ENCODE measurements at places on chromosomes 3 and 15.
A peak's percentile ranks its signal among the peaks of the same experiment; 100 is the strongest.

GRCh38 chr3:120435621-120436020, 15.2 kb downstream of the FSTL1 start:
- DNase-seq, result no peak

DNA sequence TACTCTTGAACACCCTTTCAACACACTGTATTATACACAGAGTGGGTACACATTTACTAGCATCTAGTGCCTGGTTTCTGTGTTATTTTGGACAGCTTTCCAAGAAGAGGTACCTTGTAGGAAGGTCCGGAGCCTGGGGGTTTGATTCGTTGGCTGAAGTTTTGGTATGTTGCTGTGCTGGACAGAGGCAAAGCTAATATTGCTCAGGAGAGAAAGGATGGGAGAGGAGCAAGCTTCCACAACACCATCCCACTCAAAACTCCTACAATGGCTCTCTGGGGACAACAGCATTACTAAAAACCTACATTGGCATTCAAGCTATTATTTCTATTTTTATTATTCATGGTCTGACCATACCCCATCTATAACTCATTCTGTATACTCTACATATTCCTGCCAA, 1.1 kb upstream of the LYSMD2 start:
- DNase-seq, result no peak

DNA sequence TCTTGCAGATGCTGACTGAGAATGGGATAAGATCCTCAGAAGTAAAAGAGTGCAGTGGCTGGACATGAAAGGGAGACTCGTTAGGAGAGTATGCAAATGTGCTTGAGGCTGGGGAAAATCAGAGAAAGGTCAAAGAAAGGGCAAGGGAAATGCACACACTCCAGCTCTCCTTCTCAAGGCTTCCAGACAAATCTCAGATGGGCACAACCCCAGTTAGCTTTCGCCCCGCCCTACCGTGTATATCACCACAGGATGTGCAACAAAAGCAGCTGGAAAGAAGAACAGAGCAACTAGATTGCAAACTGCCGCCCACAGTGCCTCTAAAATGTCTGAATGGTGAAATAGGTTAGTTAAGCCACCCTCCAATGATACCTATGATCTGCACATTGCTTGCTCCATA, 63.9 kb downstream of the CERS3 start:
- no peak for DNase-seq

DNA sequence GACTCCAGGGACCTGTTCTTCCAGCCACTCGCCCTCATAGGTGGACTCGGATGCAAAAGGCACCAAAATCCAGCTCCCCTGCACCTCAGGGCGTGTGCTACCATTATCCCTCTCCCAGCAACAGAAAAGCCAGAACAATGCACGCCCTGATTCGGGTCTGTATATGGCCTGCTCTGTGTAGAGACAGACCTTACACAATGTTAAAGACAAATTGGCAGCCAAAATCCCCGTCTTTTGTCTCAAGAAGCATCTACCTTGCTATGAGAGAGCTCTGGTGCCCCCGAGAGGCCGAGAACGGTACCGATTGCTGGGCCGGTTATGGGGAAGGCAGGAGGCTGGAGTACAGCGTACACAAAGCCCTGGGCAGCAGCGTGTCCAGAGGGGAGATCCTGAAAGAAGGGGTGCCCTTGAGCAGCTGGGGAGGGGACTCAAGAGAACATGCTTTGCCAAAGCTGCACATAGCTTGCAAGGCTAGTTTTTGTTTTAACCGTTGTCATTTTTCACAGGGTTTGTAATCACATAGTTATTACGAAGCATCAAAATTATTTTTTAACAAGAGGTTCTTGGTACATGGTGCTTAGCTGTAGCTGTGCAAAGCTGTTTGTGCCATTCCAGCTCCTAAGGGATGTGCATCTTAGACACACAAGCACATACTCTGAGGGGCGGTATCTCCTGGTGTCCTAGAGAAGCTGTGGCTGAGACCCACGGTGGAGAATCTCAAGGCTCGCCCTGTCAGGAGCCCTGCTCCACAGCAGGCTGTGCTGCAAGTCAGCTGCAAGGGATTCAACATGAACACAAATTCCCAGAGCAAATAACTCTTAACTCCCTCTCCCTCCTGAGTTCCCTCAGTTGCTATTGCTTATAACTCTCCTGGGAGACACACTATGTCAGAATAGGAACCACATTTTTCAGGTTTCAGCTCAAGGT, 461.5 kb upstream of the PPP2R3A start:
- no peak for DNase-seq

GRCh38 chr3:176490357-176490756, 706.9 kb downstream of the TBL1XR1 start:
- DNase-seq, result no peak

GRCh38 chr15:52193321-52193720, 2.1 kb upstream of the GNB5 start:
- DNase-seq, result no peak

DNA sequence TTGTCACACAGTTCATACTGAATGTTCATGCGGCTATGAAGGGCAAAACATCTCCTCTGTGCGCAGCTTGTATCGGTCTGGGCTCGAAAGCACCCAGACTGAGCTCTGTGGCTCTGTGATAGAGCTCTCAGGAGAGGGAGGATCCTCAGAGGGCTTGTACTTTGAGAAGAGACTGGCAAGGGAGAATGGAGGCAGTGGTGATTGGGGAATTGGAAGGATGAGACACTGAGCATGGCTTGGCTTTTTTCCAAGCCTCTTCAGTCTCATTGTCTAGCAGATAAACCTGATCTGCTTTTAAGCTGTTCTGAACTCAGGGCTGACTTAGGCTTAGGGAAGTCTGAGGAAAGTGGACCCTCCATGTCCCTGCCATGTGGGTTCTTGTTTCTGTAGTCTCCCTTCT, 43.0 kb downstream of the RAD54L2 start:
- DNase-seq, result no peak

GRCh38 chr3:56123487-56123886, 344.8 kb downstream of the ERC2 start:
- no peak for DNase-seq

- no peak for DNase-seq
Measured at GRCh38 chr3:118059096-118059495, 975.5 kb downstream of the IGSF11 start.

DNA sequence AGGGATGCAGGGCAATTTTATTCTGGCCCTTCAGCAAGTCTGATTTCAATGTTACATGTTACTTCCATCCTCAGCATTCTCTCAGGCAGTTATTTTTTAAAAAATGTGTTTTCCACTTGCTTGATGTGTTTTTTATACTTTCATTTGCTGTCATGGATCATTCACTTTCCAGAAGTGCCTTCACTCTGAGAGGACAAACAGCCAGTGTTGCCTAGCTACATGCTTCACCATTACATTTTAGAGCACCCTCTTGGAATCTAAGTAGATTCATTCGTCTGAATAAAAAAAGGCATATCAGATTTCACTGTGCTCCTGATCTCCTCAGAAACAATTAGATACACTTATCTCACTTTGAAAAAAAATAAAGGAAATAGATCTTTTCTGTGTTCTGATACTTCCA, 93.6 kb upstream of the POU1F1 start:
- DNase-seq, result no peak

GRCh38 chr3:10290481-10291176, 2.1 kb downstream of the GHRL start:
- DNase-seq, result no peak

DNA sequence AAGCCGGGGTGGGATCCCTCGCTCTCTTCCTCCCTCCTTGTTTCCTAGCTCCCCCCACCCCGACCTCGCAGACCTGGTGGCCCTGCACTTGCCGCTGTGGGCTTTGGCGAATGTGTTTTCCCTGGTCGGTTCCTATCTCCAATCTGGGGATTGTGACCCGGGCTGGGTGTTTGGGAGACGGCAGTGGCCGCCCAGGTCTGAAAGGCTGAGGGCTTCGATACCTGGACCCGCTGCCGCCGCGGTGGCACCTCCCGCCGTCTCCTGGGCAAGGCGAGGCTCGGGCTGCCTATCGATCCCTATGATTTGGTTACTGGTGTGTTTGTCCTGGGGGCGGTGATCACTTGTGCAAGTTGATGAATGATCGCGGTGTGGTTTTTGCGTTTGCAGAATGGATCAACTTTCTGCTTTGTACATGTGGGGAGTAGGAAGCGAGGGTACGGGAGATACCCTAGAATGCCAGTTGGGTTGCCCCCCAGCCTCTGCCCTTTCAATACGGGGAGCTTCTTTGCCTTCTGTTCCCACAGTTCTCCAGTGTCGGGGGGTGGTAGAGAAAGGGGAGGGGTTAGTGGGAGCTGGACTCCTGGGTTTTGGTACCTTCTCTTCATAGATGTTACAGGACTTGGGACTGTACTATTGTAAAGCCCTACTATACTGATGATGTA, 3.0 kb downstream of the BBX start:
- DNase-seq, result no peak

DNA sequence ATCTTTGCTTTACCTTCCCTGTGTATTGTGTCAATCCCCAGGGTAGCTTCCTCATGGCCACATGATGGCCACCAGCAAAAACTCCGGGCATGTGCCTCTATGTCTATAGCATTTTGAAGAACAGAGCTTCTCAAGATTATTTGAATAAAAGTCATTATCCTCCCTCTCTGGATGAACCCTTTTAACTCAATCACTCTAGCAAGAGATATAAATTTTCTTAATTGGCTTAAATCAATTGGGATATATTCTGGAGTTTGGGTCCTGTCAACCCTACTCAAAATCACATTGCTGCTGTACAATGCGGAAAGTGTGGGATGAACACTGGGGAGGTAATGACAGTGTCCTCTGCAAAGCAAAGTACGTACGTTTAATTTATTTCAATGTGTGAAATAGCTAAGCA, 370.6 kb upstream of the LRRC3B start:
- no peak for DNase-seq

GRCh38 chr15:94480289-94480834, 249.0 kb downstream of the MCTP2 start:
- no peak for DNase-seq

DNA sequence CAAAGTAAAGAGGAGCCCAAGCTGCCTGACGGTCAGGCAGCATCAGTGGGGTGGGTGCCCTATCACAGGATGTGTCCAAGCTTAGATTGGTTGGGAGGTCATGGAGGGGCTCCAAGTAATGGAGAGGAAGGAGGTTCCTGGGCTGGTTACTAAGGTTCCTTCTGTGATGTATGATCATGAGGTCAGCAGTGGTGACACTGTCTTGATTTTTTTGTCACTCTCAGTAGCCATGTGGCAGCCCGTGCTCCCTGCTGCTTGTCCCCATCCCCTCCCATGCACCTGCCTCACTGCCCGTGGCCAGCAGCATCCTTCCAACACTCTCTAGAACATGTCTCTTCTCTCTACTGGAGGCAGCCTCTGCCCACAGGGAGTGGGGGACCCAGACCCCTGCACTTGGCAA, 261.7 kb downstream of the TLE3 start:
- no peak for DNase-seq

- no peak for DNase-seq
Measured at GRCh38 chr15:41241221-41241964, 10.3 kb downstream of the CHP1 start.

GRCh38 chr3:20083253-20083652, 43.0 kb downstream of the KAT2B start:
- no peak for DNase-seq

DNA sequence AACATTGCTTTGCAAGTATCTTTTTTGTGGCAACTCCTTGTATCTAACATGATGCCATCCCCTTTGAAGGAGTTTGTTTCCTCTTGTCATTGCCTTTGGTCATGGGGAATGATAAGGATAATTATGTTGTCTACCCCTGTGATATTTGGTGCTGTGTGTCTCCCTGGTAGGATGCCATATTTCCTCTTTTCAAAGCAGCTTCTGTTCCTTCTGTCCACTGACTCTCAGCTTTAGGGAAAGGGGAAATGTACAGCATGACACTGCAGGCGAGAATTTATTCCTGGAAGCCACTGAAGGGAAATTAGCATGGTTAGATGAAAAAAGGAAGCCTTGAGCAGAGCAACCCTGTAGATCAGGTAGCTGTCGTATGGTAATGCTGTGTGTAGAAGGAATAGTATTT, 576.7 kb downstream of the CADM2 start:
- no peak for DNase-seq

DNA sequence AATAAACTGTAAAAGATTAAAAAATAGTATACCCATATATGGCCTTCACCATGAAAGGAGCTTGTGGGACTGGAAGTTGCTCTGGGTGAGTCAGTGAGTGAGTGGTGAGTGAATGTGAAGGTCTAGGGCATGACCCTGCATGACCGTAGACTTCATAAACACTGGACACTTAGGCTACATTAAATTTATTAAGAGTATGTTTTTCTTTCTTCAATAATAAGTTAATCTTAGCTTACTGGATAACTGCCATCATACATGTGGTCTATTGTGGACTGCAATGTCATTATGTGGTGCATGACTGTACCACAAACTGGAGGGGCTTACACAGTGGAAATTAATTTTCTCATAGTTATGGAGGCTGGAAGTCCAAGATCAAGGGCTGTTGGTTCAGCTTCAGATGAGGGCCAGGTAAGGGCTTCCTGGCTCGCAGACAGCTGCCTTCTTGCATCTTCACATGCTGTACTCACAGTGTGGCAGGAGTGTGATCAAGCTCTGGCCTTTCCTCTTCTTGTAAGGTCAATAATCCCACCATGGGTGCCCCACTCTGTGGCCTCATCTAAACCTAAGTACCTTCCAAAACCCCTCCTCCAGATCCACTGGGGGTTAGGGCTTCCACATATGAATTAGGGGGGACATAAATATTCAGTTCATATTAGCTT, 40.8 kb upstream of the PRR23E start:
- DNase-seq, result no peak

DNA sequence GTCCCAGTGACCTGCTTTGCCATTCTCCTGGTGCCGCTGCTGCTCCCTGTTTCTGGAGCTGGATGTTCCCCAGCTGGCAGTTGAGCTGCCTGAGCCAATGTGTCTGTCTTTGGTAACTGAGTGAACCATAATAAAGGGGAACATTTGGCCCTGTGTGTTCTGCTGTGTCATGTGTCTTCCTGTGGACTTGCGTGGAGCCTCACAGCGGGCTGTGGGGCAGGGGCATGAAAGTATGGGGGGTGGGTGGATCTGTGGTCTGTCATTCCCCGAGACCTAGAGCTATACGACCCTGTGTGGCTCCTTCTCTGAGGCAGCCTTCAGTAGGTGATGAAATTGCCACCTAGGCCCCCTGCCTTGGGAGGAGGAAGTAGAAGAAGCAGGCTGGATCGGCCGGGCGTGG, 2.0 kb upstream of the PPCDC start:
- no peak for DNase-seq

- no peak for DNase-seq
Measured at GRCh38 chr3:55486101-55486856, 827 bp downstream of the WNT5A start.

DNA sequence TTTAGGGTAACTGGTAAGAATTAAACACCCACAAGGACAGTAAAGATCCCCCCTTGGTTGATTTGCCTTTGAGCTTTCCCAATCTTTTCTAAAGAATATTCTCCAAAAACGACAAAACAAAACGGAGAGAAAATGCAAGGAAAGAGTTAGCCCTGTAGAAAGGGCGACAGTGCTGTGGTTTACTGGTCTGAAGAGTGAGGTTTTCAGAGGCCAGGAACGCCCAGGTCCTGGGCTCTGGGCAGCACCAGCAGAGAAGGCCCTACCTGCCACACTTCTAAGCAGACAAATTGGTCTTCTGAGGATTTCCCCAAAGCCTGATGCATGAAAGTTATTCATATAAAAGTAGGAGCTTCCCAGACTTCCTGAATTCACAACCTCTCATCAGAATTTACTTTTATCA, 119.3 kb downstream of the KCNMB2 start:
- DNase-seq, result no peak

GRCh38 chr15:63466378-63467192, 37.8 kb upstream of the USP3 start:
- DNase-seq, result peak; percentile 39
